ENCODE measurements at places on chromosomes 2 and 18. TPM values are rescaled to one million over a fixed set of nuclear protein-coding genes. Genes with fewer than 3 reads are reported as not detected.

The IAH1 gene
- total RNA-seq = 85.1 TPM

The IFIH1 gene
- 4.8 TPM for total RNA-seq

The TUBB6 gene
- total RNA-seq = 475 TPM

The FIGN gene
- 0.65 TPM for total RNA-seq

The IL18RAP gene
- total RNA-seq = not detected

The SFTPB gene
- total RNA-seq = not detected

The EGR4 gene
- not detected for total RNA-seq

The HJURP gene
- 2.4 TPM for total RNA-seq

The BOLL gene
- total RNA-seq = not detected

The KLHL30 gene
- total RNA-seq = 0.57 TPM

The SPIRE1 gene
- total RNA-seq = 24.6 TPM

The TRAPPC8 gene
- 43.8 TPM for total RNA-seq

The ATOH8 gene
- 72.5 TPM for total RNA-seq

The CD302 gene
- total RNA-seq = 6.1 TPM

The ZSWIM2 gene
- 0.09 TPM for total RNA-seq

The ALLC gene
- not detected for total RNA-seq

The LINC00305 gene
- not detected for total RNA-seq

The CIDEA gene
- not detected for total RNA-seq

The PROC gene
- not detected for total RNA-seq

The REG3A gene
- not detected for total RNA-seq

The C2orf78 gene
- total RNA-seq = not detected

The SPHKAP gene
- under 0.01 TPM for total RNA-seq

The TMEM127 gene
- 11.8 TPM for total RNA-seq

The RPRM gene
- not detected for total RNA-seq

The SLC23A3 gene
- 2.4 TPM for total RNA-seq

The C1GALT1C1L gene
- 0.57 TPM for total RNA-seq

The EML6 gene
- 1.8 TPM for total RNA-seq

The OSBPL6 gene
- total RNA-seq = 1.1 TPM

The CDH2 gene
- 33.7 TPM for total RNA-seq

The GULP1 gene
- 70.3 TPM for total RNA-seq

The ANKRD53 gene
- 0.37 TPM for total RNA-seq

The HK2 gene
- 91.0 TPM for total RNA-seq

The DNER gene
- total RNA-seq = 0.83 TPM

The CFAP53 gene
- total RNA-seq = 0.71 TPM

The DSG2 gene
- total RNA-seq = 2.3 TPM

The LIPG gene
- 12.4 TPM for total RNA-seq

The EMX1 gene
- total RNA-seq = not detected

The GAREM1 gene
- total RNA-seq = 4.1 TPM

The PDE11A gene
- under 0.01 TPM for total RNA-seq

Data from smooth muscle cell of bladder (primary cell).